ENCODE measurements at places on chromosomes 13 and 19.

GRCh38 chr13:79781829-79782540 lies 301.0 kb downstream of the NDFIP2 start:
- no peak for DNase-seq

GRCh38 chr19:19402656-19403372 lies 2.7 kb upstream of the GATAD2A start:
- no peak for DNase-seq

DNA sequence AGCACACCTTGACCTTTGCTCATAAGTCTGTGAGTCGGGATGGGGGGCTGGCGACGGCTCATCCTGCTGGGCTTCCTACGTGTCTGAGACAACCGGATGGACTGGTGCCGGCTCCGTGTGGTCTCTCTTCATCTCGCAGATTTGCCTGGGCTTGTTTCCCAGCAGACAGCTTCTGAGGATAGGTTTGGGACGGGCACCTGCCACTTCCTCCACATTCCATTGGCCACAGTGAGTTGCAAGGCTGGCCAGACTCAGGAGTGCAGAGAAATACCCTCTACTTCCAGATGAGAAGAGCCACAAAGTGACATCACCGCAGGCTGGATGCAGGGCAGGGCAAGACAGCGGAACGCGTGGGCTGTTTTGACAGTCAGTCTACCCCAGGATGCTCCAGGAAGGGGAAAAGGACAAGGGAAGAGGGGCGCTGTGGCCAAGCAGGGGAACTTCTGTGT lies 48.1 kb downstream of the IRS2 start:
- DNase-seq = no peak

- DNase-seq = peak; percentile 92
Measured at GRCh38 chr19:7904074-7905020, 670 bp downstream of the MAP2K7 start.

- DNase-seq = peak; percentile 68
Measured at GRCh38 chr19:4063369-4064148, 3.1 kb downstream of the ZBTB7A start.

DNA sequence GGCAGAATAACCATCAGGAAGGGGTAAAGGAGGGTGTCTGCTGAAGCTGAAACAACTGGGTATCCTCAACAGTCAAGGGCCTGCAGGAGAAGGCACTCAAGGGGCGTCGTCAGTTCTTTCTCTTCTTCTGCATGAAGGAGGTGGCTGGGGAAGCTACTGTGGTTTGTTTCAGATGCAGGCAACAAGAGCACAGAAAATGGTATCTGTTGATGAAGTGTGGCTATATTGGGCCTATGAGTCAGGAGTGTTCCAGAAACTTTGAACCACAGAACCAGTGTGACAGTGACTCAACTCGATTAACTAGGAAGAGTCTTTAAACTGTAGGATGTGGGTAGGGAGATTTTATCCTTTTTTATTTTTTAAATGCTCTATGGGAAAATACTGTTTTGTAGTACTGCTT lies 686.3 kb downstream of the FGF9 start:
- no peak for DNase-seq

DNA sequence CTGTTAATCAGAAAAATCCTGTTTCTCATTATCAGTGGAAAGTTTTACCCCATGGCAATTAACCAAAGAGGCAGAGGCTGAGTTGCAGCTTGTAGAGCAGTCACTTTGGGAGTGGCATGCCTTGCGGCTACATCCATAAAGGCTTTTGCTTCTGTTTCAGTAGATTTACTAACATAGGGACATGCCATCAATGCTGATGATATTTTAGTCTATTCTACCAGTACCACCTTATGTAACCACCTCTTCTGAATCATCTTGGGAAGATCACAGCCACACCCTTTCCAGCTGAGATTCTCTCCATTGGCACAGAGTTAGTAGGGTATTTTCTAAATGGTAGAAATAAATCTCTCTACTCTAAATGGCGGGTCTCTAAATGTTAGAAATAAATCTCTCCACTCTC lies 37.5 kb downstream of the POSTN start:
- no peak for DNase-seq

- DNase-seq = no peak
Measured at GRCh38 chr13:99218126-99218525, 17.5 kb downstream of the UBAC2 start.

DNA sequence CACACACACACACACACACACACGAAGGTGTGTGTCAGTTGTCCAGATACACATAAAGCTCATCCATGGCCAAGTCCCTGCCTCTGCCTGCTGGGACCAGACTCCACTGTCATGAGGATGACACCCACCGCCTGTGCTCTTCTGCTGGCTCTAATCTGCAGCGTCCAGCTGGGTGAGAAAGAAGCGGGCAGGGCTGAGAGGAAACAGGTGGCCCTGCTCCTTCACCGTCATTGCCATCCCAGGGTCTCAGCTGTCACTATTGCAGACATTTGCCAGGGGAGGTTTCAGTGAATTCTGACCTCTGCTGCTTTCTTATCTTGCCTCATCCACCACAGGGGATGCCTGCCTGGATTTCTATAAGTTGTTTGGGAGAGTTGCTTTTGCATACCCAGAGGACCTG lies 31.4 kb downstream of the SCGB2B2 start:
- DNase-seq = no peak

DNA sequence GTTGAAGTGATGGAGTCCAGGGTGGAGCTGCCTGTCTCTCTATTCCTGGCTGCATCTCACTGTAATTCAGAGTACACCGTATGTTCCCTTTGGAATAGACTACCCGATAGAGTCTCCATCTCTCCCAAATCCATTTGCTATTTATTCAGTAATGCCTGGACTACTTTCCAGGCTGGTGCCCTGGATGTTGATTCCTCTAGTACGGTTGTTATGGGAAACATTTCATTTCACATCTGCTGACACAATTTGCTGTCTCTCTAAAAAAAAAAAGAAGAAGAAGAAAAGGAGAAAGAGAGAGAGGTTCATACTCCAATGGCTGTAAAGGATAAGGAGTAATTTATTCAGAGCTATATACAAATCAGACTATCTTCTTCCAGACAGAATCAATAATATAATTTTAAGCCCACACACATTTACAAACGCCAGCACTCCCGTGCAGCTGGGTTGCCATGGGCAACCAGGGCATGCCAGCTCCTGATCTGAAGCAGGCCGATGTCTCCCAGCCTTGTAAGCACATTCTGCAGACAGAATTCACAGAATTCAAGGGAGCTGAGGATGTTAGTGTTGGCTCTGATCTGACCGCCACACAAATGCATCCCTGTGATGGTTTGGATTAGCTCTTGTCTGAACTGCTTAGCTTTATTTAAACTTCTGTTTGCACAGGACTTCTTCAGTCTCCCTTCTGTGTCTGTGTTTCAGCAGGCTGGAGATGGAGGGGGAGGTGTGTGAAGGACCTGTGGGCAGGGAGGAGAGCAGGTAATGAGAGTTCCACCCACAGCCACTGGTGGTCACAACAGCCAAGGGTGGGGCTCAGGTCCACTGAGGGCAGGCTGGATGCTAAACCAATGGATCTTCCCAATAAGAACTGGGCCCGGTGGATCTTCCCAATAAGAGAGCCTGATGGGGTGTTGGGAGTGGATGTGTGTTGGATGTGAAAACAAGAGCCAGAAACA lies 66.0 kb downstream of the TEX26 start:
- DNase-seq = peak; percentile 44

DNA sequence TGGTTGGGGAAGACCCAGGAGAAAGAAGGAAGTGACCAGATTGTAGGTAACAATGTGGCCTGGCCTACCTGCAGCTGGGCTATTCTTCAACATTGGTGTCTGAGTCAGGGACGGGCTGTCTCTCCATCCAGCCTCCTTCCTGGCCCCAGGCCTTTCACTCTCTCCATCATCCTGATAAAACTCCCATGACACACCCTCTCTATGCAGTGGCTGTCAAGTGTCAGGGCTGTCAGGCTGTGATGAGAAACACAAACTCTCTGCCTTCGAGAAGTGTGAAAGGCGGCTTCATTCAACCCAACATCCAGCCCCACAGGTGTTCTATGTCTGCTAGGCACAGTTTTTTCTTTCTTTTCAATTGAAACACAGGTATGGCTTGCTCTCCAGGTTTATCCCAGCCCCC lies 153.3 kb upstream of the VSTM2B start:
- no peak for DNase-seq

- DNase-seq = no peak
Measured at GRCh38 chr19:55091126-55091910, 15.6 kb downstream of the EPS8L1 start.

DNA sequence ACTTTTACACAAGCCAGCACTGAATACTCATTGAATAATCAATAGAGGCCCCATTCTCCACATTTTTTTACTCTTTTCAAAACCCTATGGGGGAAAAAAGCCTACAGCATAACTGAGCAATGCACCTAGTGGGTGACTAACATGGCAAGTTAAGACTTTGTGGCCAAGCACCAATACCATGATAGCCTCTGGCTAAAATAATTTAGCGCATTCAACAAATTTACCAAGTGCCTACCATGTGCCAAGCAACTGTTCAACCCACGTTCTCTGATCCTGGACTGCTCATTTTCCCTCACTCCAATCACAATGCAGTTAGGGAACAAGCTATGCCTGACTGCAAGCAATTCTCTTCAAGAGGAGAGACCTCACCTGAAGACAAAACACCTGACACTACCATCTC lies 3.0 kb downstream of the ANKRD10 start:
- no peak for DNase-seq

GRCh38 chr19:52664461-52664860 lies 26.3 kb upstream of the ZNF83 start:
- no peak for DNase-seq

DNA sequence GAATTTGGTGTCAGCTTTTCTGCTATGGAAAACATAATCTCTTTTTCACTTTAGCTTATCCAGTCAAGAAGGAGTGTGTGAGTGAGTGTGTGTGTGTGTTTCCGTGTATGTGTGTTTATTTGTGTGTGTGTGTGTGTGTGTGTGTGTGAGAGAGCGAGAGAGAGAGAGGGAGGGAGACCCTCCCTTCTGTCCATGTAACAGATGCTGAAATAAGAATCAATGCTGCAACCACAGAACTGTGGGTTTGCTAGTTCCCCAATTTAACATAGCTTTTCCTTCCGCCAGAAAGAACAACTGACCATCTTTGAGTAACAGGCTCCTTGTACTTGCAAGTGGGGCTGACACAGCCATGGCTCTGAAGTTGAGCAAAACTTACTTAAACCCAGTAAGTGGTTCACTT lies 5.2 kb downstream of the LCP1 start:
- DNase-seq = no peak

DNA sequence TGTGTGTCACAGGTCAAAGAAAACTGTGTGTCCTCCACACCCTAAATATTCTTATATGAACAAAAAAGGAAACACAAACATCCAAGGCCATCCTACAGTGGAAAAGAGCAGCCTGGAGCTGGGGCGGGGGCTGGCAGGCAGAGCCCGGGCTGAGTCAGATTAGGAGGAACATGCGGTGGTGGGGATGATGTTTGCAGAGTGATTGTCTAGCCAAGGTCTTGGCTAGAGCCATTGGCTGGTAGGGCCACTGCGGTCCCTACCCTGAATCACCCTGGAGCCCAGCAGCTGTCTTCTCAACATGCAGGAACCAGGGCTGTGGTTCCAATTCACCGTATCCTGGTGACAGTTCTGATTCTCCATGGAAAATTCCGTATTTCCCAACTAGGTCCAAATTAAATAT lies 439.5 kb downstream of the FGF9 start:
- no peak for DNase-seq

GRCh38 chr13:62294244-62294643 lies 878.6 kb upstream of the PCDH20 start:
- DNase-seq = no peak

Data from kidney (tissue), 22 donors.